Dorsolateral prefrontal cortex (tissue), 122 donors: ENCODE measurements at places on chromosomes 2 and 18.

- no peak for DNase-seq
Observed at GRCh38 chr2:195759877-195760276, 102.9 kb downstream of the SLC39A10 start.

DNA sequence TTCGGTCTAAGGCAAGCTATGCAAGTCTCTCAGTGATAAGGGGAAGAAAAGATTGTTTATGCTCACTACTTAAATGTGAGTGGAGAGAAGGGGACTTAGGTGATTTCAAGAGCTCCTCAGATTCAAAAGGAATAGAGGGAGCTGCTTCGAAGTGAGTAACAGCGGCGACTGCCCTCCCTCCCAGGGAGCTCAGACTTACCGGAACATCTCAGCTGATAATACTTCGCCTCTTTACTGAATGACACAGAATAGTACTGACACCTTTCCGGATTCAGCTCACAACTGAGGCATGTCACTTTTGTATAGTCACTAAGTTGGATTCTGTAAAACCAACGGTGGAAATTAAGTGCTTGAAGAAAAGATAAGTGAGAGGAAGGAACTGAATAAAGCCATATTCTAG is 55.5 kb downstream of the DPP4 start:
- DNase-seq, result no peak

GRCh38 chr2:235165631-235166030 is 213.8 kb downstream of the SH3BP4 start:
- DNase-seq, result no peak

- DNase-seq, result no peak
Observed at GRCh38 chr18:31044926-31045325, 2.4 kb upstream of the DSC3 start.

DNA sequence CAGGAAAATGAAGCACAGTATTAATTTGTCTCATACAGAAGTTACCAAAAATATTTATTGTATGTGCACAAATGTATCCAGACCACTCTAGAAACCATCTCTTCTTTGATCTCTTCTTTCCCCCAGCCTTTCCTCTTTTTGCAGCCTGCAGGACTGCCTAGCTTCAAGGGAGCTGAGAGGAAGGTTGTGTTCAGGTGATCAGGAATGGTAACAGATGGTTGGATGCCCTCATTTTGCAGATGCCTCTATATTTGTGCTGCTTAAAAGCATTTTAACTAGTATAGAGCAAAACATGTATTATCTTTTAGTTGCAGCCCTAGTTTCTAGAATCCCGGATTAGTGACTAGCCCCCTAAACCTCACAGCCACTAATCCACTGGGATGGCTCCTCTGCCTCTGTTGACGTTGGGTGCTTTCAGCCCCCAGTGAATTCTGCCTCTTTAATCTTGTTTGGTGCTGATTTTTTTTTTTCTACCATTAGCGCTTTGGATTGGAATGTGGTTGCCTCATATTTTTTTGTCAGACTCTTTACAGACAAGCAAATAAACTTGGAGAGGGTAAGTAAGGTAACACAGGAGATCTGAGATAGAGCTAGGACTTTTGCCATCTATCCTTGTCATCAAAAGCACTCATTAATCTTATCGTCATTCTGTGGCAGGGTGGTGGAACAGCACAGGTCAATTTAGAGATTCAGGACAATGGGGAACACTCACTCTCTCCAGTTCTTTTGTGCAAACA is 103.8 kb upstream of the NDUFV2 start:
- DNase-seq, result no peak

GRCh38 chr2:38045811-38046210 is 30.1 kb downstream of the CYP1B1 start:
- DNase-seq, result no peak

DNA sequence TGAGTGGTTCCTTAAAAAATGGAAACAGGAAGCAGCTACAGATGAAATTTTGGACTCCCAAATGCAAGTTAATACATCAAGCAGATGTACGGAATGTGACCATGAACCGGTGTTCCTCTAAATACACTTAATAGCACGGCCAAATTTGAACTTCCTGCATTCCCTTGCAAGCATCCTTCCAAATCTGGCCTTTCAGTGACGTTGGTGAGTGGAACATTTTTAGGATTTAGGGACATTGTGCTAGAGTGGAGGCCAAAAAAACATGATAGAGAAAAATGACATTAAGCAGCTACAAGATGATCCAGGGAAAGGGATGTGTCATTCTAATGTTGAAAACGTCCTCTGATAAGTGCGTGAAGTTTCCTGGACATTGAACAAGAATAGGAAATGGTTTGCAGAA is 62.1 kb downstream of the CTAGE1 start:
- no peak for DNase-seq

- DNase-seq, result no peak
Observed at GRCh38 chr2:59033661-59034060, 792.5 kb upstream of the FANCL start.

DNA sequence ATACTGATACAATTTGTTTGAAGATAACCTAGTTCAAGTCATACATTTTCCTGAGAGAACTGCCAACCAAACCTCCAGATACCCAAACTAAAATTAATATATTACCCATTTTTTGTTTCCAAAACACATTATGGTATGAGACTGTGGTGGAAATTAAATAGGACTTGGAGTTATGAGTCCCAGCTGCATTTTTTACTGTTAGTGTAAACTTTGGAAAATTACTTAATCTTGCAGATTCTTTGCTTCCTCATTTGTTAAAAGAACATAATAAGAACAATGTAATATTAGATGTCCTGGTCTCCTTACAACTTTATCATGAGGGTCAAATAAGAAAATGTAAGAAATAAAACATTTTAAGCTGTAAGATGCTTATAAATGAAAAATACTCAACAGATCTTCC is 98.2 kb upstream of the TRIB2 start:
- no peak for DNase-seq

DNA sequence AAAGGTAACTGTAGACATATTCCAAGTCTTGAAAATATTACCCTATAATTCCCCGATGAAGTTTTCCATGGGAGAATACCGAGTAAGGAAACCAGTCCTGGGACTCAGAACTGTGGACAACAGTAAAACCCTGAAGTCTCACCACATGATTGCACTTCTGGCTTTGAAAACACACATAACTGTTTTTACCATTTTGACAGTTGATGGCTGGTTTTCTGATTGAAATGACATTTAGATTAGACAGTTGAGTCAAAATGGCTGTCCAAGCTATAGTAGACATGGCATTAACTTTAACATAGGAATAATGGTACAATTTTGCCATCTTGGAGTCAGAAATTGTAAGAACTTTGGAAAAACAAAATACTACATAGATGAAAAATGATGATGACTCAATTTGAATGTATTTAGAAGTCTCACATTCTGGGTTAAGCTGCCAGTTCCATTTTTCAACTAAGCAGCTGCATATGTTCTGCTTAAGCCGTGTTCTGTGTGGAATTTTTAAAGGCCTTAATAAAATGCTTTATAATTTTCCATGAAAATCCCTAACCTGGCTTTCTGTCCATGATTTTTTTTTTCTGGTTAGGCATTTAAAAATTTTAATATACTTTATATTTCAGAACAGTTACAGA is 38.3 kb upstream of the WIPF1 start:
- no peak for DNase-seq

DNA sequence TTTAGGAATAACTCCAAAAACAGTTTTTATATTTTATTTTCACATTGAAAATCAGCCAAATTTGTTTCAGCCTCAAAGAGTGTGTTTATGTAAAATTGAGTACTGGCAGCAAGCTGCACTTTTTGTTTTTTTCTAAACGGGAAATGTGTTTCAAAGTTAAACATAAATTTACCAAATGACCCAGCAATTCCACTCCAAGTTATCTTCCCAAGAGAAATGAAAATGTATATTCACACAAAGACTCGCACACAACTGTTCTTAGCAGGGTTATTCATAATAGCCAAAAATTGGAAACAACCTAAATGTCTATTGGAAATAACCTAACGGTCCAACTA is 9.3 kb downstream of the ALPK2 start:
- DNase-seq, result no peak

DNA sequence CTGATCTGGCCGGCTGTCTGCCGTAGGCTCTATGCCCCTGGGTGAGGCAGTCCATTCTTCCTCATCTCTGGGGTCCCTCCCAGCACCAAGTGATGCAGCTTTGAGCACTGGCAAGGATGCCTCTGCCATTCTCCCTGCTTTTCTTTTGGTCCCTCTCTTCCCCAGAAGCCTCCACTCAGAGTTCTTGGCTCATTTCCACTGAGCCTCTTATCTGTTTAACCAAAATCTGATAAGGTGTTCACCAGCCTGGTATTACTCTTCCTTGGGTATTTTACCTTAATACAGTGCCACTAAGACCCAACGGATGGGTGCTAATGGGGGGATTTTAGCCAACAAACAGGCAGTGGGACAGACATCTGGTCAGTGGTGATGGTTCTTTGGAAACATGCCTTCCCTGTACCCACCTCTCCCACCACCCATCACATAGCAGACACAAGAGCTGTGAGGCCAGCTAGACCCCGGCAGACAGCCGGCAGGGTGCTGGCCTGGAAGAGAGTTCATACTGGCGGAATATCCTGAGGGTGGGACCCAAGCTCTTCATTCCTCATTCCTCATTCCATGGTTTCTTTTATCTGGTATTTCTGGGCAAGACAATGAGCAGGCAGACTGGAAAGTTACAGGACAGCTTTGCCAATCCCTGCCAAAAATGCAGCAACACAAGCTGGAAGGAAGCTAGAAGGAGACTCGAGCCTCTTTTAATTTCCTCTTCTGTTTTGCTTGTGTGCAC is 34.6 kb downstream of the ZBTB7C start:
- DNase-seq, result no peak

DNA sequence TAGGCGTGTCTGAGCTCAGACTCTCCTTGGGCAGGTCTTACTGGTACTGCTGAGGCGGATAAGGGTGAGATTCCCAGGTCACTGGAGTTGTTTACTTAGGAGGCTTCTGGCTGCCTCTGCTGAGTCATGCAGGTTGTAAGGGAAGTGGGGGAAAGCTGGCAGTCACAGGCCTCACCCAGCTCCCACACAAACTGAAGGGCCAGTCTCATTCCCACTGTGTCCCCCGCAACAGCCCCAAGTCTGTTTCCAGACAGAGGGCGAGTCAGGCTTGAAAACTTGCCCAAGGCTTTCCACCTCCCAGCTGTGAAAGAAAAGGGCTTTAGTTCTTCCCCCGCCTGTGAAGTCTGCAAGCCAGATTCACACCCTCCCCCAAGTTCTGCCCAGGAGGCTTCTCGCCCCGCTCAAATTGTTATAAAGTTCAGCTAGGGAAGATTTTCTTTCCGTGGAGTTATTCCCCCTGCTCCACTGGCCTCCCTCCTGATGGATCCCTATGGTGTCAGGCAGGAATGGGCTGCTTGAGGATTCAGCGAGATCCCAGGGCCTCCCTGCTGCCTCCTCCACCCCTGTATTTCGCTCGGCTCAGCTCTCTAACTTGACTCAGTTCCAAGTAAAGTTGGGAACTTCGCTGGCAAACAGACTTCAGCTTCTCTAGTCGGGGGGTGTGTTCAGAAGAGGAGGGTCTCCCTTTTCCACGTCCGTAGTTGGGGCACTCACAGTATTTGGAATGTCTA is 248.6 kb downstream of the NR4A2 start:
- peak; percentile 36 for DNase-seq

DNA sequence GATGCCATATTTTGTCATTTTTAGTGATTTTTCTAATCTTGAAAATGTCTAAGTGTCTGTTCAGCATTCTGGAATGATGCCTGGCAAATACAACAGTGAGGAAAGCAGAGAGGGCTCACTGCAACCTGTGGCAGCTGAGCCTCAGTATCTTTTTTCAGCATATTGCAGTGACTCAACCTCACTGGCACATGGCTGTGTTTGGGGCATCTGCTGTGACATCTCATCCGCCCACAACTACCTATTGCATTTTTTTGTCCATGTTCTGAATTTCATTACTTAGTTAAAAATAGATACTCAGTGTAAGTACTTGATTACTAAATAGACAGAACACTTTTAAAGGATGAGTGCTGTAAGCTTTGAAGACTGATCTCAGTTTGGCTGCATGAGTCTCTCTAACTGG is 10.7 kb downstream of the BABAM2 start:
- DNase-seq, result no peak

GRCh38 chr2:8328217-8328616 is 353.6 kb upstream of the ID2 start:
- DNase-seq, result no peak

DNA sequence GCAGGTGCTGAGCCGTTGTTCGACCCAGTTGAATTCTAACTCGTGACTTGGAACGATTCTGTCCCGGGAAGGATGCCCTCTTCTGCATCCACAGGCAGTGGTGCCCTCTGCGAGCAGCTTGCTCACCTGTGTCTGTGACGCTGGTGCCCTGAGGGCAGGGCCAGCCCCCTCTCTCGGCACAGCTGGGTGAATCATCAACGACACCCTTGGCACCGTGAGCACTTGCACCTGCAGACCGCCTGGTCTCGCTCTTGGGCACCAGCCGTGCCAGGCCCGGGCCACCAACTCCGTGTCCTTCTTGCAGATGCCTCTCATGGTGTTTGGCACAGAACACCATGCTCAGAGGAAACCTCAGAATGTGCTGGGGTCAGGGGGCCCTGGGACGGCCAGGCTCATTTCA is 75.0 kb downstream of the SLC66A2 start:
- peak; percentile 20 for DNase-seq

GRCh38 chr2:174870787-174871186 is 106.5 kb upstream of the CHRNA1 start:
- DNase-seq, result no peak
